ENCODE measurements at places on chromosomes 13 and 19.

GRCh38 chr13:80441968-80442367 lies 101.0 kb upstream of the SPRY2 start:
- DNase-seq = no peak

DNA sequence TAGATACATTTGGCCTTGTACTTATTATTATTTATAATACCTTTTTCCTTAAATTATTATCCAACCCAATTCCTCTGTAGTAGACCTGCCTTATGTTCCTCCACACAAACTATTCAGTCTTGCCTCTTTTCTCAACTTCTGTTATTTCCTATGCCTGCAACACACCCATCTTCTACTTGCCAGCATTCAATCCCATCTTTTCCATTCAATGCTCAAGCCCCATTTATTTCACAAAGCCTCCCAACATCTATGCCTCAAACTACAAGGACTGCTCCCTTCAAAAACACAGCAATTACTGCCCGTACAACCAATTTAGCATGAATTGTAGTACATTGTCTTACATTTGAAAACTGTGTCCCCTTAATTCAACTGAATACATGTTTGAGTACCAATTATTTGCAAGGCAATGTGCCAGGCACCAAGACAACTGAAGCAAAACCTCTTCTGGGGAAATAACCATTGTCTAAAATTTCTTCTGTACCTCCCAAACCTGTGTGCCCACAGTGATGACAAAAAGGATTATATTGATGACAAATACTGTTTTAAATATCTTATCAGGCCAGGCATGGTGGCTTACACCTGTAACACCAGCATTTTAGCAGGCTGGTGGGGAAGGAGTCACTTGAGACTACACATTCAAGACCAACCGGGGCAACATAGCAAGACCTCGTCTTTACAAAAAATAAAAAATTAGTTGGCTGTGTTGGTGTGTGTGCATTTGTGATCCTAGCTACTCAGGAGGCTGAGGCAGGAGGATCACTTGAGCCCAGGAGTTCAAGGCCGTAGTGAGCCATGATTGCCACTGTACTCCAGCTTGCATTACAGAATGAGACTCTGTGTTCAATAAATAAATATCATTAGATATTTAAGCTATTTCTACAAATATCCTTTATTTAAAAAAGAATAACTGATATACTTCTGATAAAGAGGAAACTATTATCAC lies 35.1 kb downstream of the ELF1 start:
- DNase-seq = no peak

DNA sequence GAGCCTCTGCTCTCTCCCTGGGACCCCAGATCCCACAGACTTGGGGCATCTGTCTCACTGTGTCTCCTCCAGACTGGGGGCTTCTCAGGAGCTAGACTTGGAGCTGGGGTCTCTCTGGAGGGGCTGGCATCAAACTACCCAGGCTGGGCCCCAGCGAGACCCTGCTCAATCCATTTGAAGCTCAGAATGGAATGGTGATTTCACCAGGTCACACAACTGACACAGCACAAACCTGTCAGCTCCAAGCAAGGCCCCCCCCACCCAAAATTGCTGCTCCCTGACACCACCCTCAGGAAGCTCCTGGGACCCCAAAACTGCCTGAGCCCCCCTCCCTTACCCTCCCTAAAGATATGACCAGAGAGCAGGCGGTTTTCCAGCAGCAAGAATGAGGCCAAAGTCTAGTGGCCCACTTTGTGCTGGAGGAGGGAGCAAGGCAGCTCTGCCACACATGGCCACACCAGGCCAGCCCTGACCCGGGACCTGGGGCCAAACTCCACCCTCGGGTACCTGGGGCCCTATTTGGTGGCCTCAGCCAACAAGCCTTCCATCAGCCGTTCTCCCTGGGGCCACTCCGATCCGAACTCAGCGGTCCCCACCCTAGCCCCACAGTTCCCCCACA lies 2.4 kb downstream of the NR2F6 start:
- no peak for DNase-seq

- no peak for DNase-seq
Measured at GRCh38 chr13:99691552-99691951, 190.3 kb downstream of the TM9SF2 start.

DNA sequence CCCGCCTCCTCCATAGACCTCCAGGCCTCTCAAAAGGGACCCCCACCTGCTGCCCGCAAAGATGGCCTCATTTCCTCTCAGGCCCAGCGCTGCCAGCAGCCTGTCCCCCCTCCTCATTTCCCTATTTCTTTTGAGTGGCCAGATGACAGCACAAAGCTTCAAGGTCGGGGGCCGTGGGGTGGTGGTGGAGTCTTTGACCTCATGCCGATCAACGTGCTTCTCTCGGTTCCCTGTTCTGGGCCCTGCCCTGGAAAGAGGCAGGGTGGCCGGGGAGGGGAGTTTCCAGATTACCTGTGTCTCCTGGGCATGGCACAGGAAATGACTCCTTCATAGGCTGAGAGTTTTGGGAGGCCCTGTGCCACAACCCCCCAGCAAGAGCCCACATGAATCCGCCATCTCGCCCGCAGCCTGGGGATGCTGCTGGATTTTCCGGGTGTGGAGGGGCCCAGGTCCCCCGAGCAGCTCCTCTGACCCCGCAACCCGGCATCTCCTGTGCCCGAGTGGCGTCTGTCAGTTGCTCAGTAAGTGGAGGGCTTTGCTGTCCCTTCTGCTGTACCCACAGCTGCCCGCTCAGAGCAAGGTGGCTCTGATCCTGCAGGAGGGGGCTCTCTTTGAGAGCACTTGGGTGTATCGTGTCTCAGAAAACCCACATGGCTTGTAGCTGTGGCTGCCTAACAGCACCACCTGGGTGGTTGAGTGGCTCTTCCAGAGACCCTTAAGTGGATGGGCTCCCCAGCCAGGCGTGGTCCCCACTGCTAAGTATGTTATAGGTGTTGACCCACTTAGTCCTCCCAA lies 139.4 kb downstream of the SIPA1L3 start:
- DNase-seq = no peak
